ENCODE measurements at places on chromosomes 16 and 17.
A peak's percentile ranks its signal among the peaks of the same experiment; 100 is the strongest.

- peak; percentile 18 for DNase-seq
Measured at GRCh38 chr17:81095383-81095762, 60.4 kb downstream of the BAIAP2 start.

DNA sequence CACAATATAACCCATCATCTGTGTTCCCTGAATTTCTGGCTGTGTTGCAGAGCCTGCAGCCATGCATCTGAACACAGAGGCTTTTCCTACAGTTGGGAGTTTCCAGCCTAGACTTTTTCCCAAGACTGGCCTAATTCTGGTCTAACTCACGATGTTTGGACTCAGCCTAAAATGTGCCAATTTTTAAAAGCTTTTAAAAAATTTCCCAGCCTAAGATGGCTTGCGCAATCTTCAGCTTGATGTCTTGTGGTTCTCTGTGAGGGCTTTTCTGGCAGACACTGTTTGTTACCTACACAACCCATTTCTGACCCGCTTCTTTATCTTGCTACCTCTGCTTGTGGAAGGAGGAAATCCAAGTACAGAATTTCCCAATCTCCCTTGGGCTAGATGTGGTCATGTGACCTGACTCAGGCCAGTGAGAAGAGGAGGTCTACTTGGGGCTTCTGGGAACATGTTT lies 72.7 kb upstream of the GAS7 start:
- no peak for DNase-seq

GRCh38 chr17:27217631-27218030 lies 76.3 kb upstream of the WSB1 start:
- no peak for DNase-seq

- DNase-seq, result no peak
Measured at GRCh38 chr16:77963185-77964044, 58.9 kb upstream of the CLEC3A start.

GRCh38 chr17:20184977-20185619 lies 175.9 kb downstream of the SPECC1 start:
- no peak for DNase-seq

DNA sequence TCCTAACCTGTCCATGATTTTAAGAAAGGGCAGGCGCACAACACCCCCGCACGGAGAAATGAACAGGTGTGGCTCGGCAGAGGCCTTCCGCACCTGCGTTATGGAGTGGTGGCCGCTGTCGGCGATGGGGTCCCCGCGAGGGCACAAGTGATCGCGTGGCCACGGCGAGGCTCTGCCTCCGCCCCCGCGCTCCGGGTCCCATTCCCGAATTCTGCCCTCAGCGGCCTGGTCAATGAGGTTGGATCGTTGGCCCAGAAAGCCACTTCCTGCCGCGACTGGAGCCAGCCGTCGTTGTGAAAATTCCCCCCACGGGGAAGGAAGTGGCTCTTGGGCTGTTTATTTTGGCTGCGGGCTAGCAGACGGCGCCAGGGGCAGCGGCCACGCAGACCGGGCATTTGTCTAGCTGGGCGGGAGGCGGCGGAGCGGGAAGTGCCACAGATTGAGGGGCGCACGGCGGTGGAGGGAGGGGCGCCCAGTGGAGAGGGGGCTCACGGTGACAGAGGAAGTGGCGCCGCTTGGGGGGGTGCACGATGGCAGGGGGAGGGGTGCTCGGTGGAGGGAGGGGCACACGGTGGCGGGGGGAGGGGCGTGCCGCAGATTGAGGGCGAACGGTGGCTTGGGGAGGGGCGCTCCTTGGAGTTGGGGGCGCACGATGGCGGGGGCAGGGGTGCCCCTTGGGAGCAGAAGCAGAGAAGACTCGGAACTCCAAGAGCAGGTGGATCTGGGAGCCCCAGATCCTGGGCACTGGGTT lies 25.0 kb downstream of the MRC2 start:
- peak; percentile 54 for DNase-seq

DNA sequence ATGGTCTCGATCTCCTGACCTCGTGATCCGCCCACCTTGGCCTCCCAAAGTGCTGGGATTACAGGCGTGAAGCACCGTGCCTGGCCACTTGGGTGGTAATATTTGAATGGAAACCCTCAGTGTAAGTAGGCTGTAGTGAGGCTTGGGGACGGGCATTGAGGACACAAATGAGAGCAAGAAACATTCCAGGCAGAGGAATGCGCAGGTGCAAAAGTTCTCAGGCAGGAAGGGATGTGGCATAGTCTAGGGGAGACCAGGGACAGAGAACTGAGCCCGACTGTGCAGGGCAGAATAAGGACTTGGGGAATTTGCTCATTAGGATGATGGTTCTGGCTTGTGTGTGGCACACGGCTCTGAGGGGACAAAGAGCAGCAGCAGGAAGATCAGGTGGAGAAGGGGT lies 54.8 kb downstream of the GRB2 start:
- no peak for DNase-seq

- DNase-seq, result peak; percentile 42
Measured at GRCh38 chr17:40622509-40622928, 25.1 kb downstream of the SMARCE1 start.

- no peak for DNase-seq
Measured at GRCh38 chr16:88408561-88409142, 25.9 kb downstream of the ZNF469 start.

DNA sequence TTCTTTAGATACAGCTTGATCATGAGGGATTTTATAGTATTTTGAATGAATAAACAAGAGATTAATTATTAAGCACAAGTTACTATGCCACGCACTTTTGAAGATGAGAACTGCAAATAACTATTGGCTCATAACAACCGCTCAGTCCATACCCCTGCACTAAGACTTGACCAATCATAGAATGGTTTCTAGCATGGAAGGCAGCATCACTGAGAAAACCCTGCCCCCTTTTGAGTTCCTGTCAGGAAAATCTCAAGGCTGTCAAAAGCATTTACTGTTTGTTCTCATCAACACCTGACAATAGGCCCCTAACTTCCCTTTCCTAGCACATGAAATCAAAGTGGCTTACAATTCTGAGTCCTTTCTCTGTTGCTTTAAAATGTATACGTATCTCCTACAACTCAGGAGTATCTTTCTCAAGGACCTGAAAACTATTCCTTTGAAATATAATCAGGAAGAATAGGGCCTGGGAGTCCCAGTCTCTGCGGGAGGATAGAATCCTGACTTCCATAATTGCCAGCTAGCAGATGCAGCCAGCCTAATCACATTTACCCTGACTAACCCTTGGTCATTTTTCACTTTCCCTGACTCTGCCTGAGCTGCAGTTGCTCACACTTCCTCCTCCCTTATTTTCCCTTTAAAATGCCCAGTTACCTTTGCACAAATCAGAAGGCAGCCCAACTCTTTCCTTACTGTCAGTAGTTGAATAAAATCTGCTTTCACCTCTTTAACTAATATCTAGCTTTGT lies 9.1 kb upstream of the MMD start:
- DNase-seq, result no peak

- DNase-seq, result no peak
Measured at GRCh38 chr16:17773698-17774101, 302.9 kb upstream of the XYLT1 start.

GRCh38 chr17:57080718-57081117 lies 4.3 kb upstream of the AKAP1 start:
- no peak for DNase-seq

DNA sequence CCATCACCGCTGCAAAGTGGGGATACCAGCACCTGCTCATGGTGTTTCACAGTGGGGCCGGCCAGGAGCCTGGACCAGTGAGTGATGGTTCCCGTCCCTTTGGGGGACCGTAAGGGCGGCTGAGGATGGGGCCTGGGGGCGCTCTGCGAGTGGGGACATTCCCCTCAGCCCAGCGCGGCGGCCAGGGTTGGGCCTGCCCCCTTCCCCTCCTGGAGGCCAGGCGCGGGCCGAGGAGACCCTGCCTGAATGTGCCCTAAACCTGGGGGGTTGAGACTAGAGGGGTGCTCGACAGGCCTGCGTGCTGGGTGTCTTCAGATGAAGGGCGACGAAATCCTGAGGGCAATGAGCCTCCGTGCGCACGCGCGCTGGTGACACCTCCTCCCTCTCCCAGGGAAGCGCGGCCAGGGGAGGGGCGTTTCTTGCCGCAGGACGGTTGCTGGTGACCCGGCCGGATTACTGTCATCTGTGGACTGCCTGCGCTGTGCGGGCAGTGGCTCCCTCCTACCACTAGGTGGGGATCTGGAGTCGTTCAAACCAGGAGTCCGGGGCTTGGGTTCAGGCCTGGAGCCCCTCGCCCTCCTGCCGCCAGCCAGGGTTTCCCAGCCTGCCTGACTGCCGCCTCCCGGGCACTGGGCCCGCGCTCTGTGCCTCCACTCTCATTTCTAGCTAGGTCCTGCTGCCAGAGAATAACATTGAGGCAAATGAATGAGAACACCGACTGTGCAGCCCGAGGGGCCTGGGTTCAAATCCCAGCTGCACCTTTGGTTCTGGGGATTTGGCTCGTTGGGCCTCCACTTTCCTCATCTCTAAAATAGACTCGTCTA lies 17.1 kb downstream of the TBX2 start:
- peak; percentile 71 for DNase-seq

- no peak for DNase-seq
Measured at GRCh38 chr17:43383826-43384475, 14.8 kb upstream of the ARL4D start.

DNA sequence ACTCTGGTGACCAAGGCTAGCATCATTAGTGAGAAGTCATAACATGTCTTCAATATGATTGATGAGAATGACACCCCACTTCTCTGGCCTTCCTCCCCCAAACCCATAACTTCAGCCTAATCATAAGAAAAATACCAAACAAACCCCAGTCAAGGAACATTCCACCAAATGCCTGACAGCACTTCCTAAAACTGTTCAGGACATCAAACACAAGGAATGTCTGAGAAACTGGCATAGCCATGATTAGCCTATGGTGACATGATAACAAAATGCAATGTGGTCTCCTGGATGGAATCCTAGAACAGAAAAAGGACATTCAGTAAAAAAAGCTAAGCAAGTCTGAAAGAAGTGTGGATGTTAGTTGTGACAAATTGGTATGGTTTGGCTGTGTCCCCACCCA lies 24.7 kb upstream of the TBX4 start:
- no peak for DNase-seq

DNA sequence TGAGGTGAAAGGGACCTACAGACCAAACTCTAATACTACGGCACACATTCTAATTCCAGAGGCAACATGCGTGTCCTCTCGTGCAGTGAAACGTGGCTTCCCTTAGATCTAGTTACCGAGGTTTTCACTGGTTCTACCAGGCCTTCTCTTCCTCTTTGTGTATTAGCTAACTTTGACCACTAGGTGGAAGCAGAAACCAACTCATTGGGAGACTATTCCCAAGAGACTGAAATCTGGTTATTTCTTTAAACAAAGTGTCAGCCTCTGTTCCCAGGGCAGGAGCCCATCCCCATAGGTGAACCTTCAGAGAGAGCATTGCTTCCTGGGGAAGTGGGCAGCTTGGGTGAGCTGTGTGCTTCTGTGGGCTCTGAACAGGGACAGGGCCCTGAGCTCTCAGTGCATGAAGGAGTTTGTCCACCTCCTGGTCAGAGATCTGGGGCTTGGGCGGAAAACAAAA lies 19.7 kb upstream of the RCVRN start:
- DNase-seq, result no peak

DNA sequence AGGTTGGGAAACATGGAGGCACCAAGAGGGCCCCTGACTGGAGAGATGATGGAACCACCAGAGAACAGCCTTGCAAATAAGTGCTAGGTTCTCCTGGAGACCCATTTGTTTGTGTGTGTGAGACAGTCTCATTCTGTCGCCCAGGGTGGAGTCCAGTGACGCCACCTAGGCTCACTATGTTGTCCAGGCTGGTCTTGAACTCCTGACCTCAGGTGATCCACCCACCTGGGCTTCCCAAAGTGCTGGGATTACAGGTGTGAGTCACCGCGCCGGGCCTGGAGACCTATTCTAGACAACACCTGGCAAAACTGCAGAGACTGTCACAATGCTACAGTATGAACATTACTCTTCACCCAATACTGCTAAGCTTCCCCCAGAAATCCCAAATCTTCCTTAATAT lies 1.5 kb downstream of the NPLOC4 start:
- DNase-seq, result no peak

GRCh38 chr17:47687748-47688147 lies 6.2 kb upstream of the TBKBP1 start:
- no peak for DNase-seq

DNA sequence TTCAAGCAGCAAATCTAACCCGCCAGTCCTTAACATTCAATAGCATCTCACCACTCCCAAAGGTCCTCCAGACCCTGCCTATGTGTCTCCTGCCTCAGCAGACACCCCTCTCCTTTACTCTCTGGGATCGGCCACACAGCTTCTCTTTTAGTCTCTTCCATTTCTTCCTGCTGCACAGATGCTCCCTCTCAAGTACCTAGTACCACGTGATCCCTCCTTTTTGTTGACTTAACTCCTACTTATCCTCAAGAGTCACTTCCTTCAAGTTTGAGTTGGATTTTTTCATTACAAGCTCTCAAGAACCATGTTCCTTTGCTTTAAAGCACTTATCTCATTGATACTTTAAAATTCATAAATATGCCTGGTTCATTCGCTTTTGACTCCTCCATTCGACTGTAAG lies 24.9 kb downstream of the AMFR start:
- no peak for DNase-seq

DNA sequence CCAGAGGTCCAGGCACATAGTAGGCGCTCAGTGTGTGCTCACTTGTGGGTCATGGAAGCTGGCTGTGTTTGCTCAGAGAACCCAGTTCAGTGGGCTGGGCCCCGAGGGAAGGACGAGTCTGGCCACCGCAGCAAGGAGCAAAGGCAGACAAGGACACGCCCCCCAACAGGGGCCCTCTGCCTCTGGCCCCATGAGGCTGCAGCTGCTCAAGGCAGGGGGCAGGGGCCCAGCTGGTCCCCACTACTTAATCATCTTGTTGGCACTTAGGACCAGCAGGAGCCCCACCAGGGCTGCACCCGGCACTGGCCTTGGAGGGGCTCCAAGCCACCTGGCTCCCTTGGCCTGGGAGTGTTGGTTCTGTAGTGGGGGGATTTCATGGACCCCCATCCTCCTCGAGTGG lies 16.1 kb downstream of the KCNJ12 start:
- no peak for DNase-seq

GRCh38 chr17:58447039-58447975 lies 30.0 kb upstream of the RNF43 start:
- peak; percentile 71 for DNase-seq

DNA sequence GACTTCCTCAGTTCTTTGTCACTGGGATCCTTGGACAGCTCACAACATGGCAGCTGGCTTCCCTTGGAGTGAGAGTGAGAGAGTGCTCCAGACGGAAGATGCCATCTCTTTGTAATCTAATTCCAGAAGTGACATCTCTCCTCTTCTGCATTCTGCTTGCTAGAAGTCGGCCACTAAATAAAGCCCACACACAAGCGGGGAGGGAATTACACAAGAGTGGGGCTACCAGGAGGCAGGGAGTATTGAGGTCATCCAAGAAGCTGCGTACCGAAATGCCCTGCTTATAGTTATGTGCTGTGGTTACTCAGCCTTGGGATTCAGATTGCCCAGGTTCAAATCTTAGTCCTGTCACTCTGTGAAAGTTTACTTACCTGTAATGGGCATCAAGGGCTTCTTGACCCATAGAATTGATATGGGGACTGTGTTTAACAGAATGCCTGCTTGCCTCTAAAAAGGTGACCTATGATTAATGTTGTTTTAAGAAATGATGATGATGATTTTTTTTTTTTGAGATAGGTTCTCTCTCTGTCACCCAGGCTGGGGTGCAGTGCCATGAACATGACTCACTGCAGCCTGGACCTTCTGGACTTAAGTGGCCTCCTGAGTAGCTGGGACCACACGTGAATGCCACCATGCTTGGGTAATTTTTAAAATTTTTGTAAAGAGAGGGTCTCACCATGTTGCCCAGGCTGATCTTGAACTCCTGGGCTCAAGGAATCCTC lies 120.9 kb upstream of the HS3ST2 start:
- no peak for DNase-seq

GRCh38 chr16:66335704-66336329 lies 30.7 kb upstream of the CDH5 start:
- no peak for DNase-seq

GRCh38 chr16:56609463-56609921 lies 1.1 kb downstream of the MT2A start:
- DNase-seq, result peak; percentile 80

All from stimulated activated naive CD8-positive, alpha-beta T cell treated with anti-CD3 and anti-CD28 coated beads, Interleukin-15, Interleukin-2, amounts not matched to agents 100 U/mL and 50 U/mL, for 24 hours (primary cell).